ENCODE measurements at places on chromosomes 3 and 15. TPM values are rescaled to one million over a fixed set of nuclear protein-coding genes. Genes with fewer than 3 reads are reported as not detected.

DNA sequence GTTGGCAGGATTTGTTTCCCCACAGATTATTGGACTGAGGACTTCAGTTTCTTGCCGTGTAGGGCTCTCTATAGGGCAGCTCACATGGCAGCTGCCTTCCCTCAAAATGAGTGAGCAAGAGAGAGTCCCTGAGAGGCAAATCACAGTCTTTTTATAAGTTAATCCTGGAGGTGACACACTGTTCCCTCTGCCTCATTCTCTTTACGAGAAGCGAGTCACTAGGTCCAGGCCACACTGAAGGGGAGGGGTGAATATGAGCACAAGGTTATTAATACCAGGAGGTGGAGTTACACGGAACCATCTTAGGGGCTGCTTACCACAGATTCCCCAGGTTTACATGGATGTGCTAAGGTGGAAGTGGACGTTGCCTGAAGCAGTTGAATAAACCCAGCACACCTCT lies 77.0 kb downstream of the LPP start:
- DNase-seq = no peak

- DNase-seq = no peak
These were observed 46.1 kb downstream of the FRMD4B start for GRCh38 chr3:69339760-69340159.

- DNase-seq = no peak
These were observed 508.7 kb downstream of the AGBL1 start for GRCh38 chr15:86588413-86588812.

GRCh38 chr3:61912158-61912557 lies 350.8 kb downstream of the PTPRG start:
- no peak for DNase-seq

DNA sequence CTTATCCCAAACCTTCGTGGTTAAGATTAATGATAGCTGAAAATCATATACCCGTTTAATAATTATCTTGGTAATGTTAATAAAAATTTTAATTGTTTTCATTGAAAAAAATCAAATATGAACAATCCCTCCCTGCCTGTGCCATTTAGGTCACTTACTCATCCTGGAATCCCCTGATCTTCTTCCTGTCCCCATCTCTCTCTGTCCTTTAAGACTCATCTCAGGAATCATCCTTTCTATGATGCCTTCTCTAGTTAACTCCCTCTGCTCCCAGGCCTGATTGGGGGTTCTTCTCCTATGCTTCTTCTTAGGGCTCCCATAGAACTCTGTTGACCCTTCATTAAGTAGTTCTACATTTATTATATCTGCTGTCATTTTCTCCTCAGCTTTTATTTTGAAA lies 91.6 kb downstream of the MBNL1 start:
- DNase-seq = no peak

DUSP7 gene
- total RNA-seq = 5.6 TPM

RPL22L1 gene
- 294 TPM for total RNA-seq

Data from uterus (tissue), 4 donors.